ENCODE measurements at places on chromosomes 5 and 9. TPM values are rescaled to one million over a fixed set of nuclear protein-coding genes. Genes with fewer than 3 reads are reported as not detected.

GRCh38 chr5:42640835-42641234, 115.8 kb upstream of the CCDC152 start:
- no peak for DNase-seq

The F2RL2 gene
- total RNA-seq = not detected

DNA sequence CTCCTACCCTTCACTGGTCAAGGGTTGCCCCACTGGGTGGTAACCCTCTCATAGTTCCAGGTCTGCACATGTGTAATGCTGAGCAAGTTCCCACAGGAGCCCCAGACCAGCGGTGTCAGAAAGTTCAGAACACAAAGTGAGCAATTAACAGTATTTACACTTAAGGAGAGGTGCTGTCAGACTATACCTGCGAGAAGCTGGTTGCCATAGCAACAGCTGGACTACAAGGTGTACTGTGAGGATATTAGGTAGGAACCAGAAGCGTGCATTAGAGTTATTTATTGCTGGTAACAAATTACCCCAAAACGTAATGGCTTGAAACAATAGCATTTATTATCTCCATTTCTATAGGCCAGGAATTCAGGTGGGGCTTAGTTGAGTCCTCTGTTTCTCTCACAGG, 317.0 kb upstream of the RPS23 start:
- DNase-seq = no peak

- no peak for DNase-seq
Measured at GRCh38 chr9:134783699-134784039, 96.9 kb upstream of the FCN2 start.

DNA sequence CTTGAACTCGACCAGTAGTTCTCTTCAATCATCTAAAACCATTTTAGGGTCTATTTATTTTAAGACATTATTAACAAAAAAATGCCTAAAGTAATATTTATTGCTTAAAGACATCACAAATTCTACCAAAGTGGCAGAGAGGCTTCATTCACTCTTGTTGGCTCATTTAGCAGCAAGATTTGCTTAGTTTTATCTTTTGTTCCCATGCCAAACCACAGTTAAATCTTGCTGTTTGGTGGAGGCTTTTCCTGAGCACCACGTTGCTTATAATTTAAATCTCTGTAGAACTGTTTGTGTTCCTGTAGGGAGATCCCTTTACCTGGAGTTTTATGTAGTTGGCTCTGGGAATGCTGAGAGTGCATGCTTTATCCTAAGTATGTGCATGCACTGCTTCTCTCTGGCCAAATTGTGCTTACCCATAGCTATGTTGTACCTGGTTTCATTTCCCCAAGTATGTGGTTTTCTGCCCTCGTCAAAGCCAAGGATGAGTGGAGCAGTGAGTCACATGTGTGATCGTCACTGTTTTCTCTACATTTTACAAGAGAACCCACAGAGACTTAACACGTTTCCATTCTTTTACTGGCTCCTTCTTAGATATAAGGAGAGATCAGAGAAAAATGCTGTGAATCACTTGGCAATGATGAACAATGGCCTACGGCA, 42.1 kb upstream of the MAST4 start:
- DNase-seq = no peak

DNA sequence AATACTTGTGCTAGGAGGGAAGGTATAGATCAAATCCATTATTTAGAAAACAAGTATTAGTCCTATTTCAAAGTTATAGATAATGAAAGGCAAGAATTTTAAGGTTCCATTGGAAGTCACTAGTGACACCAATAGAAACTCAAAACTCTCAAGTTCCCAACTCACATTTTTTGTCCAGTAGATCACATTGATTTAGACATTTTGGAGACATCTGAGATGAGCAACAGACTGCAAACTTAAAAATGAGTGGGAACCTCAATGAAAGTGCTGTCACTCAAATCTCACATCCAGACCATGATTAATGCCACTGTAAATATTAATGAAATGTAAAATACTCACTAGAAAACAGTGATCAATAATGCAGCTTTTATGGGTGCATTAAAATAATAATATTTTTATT, 405.0 kb downstream of the ENC1 start:
- no peak for DNase-seq

- DNase-seq = no peak
Measured at GRCh38 chr5:144336191-144336961, 165.7 kb downstream of the KCTD16 start.

The AGXT2 gene
- not detected for total RNA-seq

The SCGB3A1 gene
- not detected for total RNA-seq

DNA sequence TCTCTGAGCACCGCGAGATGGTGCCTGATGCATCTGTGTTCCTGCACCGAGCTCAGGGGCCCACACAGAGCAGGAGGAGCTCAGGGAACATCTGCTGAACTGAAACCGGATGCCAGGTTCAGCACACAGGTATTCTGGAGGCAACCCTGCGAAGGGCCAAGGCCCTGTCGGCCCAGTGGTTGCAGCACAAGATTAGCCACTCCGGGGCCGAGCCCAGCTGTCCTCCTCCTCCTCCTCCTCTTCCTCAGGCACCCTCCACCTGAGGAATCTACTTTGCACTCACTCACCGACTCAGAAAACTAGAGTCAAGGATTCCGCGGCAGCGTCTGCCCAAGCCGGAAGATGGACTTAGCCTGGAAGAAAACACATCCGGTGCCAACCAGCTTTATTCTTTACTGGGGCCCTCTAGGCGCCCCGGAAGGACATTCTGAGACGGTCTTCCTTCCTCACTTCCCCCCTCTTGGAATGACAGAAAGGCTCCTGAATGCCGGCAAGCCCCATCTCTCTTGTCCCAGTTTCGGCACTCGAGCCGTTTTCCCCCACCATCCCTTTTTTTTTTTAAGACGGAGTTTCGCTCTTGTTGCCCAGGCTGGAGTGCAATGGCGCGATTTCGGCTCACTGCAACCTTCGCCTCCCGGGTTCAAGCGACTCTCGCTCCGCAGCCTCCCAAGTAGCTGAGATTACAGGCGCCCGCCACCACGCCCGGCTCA, at the start of gene ZBTB6:
Gene ZBTB6 (minus strand): TSS at position 360 of the 710 bp plus-strand sequence. CDS start 1,251 bp downstream, outside the sequence.
- peak; percentile 49 for DNase-seq

- no peak for DNase-seq
Measured at GRCh38 chr5:74373076-74373475, 267.5 kb downstream of the ENC1 start.

DNA sequence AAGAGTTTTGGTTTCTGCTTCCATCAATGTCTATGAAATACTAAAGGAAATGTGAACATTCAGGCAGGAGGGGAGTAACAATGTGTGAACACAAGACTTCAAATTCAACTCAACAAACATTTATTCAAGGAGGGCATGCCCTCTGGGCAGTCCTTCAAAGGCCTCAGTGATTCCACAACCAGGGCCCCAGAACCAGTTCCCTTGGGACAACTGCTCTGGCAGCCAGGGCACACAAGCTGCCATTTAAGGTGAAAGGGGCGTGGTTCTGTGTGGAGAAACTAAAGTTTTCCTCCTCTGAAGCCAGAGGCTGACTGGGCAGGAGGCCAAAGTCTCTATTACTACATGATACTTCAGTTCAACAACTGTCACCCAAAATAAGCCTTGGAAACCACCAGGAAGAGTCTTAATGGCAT, 3.2 kb downstream of the RBM18 start:
- peak; percentile 67 for DNase-seq

All from Calu3 (cell line).